ENCODE measurements at places on chromosomes 11 and 22. TPM values are rescaled to one million over a fixed set of nuclear protein-coding genes. Genes with fewer than 3 reads are reported as not detected.

Gene CDC45
- not detected for total RNA-seq

Gene ZBTB16
- total RNA-seq: 110 TPM

Gene MYRF
- total RNA-seq: 0.83 TPM

Gene PATE4
- total RNA-seq: not detected

- peaks cover 7% of the 10 kb centered on the region for H3K4me1 ChIP-seq
- peak; percentile 57 for DNase-seq
- no peaks in the 10 kb centered on the region for H3K27me3 ChIP-seq
- H3K27ac ChIP-seq: no peak overlapping the region
- no peaks in the 10 kb centered on the region for H3K36me3 ChIP-seq
Measured at GRCh38 chr11:69501891-69502860, 20.7 kb downstream of the LINC01488 start.

- peaks cover 77% of the 10 kb centered on the region for H3K4me1 ChIP-seq
- no peak for DNase-seq
- H3K36me3 ChIP-seq: no peaks in the 10 kb centered on the region
- peak overlapping the region; percentile 98 for H3K27ac ChIP-seq
Measured at GRCh38 chr11:86948733-86949132, 6.5 kb downstream of the FZD4 start.

DNA sequence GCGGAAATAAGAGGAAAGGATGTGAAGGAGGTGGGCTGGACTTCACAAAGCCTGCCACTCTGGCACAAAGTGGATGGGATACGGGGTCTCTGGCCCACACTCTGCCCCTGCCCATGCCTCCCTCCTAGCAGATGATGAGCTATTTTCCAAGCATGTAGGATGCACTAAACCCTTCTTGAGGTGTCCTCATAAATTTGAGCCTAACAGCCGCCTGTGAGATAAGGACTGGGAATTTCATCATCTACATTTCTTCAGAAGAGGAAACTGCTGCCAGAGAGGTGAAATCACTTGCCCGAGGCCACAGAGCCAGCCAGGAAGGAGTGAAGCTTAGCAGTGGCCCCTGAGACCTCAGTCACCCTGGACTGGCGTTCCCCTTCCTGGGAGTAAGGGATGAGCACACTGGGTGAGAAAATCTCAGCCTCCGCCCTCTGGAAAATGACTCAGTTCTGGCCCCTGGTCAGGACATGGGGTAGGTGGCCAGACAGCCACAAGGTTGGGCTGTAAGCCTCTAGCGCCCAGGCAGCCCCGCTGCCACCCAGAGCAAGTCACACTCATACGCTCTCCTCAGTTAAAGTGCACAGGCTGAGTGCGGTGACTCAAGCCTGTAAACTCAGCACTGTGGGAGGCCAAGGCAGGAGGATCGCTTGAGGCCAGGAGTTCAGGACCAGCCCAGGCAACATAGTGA is 27.9 kb downstream of the MB start:
- no peaks in the 10 kb centered on the region for H3K27me3 ChIP-seq
- peak; percentile 80 for DNase-seq
- H3K4me3 ChIP-seq: no peak overlapping the region

- H3K4me3 ChIP-seq: no peak overlapping the region
- no peaks in the 10 kb centered on the region for H3K27me3 ChIP-seq
- H3K36me3 ChIP-seq: no peaks in the 10 kb centered on the region
Measured at GRCh38 chr11:122951211-122951610, 30.4 kb downstream of the BSX start.

GRCh38 chr11:130439160-130439519 is 9.3 kb upstream of the ADAMTS15 start:
- H3K27ac ChIP-seq: no peak overlapping the region
- H3K36me3 ChIP-seq: no peaks in the 10 kb centered on the region
- H3K4me3 ChIP-seq: no peak overlapping the region
- no peak for DNase-seq

DNA sequence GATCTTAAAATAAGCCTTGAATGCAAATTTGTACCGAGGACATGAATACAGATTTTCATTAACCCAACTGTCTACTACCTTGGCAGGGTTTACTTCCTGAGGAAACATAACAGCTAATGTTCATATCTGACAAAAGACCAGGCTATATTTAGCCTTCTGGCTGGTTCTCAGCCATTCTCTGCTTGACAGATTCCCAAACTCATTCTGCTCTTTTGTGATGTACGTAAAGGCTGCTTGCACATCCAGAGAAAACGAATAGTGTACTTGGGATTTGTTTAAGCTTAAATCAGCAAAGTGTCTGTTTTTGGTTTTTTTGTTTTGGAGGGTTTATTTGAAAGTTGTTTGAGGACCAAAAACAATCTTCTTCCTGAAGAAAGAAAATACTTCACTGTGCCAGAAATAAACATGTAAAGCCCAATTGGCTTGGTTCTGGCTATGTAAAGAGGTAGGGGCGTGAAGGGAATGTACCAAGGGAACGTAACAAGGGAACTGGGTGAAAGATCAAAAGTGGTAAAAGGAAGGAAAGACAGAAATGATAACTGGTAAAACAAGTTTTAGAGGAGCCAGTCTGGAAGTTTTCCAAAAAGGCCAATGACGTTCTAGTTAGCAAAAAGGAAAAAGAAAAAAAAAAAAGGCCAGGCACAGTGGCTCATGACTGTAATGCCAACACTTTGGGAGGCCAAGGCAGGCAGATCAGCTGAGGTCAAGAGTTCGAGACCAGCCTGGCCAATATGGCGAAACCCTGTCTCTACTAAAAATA is 21.4 kb upstream of the CRTAM start:
- no peak overlapping the region for H3K27ac ChIP-seq
- no peaks in the 10 kb centered on the region for H3K36me3 ChIP-seq
- no peaks in the 10 kb centered on the region for H3K27me3 ChIP-seq

- H3K4me3 ChIP-seq: no peak overlapping the region
- H3K4me1 ChIP-seq: peaks cover 92% of the 10 kb centered on the region
- no peaks in the 10 kb centered on the region for H3K36me3 ChIP-seq
Measured at GRCh38 chr22:33869946-33870345, 50.3 kb downstream of the LARGE1 start.

DNA sequence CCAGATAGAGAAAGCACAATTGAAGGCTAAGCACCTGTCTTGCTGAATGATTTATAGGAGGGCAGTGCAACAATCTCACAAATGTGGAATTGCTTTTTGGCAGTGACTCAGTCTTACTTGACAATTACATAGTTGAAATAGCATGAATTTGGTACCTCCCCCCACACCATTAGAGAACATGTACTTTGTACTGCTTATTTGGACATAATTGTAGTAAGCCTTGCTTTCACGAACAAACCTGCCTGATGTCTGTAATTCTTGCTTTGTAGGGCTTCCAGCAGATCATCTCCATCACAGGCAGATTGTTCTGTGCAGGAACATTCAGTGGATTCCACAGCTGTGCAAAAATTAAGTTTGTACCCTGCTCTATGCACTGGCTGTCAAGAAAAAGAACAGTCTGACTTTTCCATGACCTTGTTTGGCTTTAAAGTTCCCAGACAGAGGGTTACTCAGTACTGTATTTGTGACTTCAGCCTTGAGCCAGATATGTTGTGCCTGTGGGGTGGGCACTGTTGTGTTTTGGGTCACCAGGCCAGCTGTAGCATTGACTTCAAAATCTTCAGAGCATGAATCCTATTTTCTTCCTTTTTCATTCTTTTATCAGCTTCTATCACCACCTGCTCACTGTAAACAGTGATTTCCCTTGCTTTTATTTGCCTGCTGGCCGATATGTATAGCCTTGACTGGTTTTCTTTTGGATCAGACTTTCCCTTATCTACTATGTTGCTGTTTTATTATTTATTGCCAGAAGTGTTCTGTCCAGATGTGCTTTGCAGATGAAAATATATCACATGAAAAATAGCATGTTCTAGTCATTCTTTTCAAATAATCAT is 941.0 kb upstream of the CHORDC1 start:
- no peaks in the 10 kb centered on the region for H3K27me3 ChIP-seq
- H3K36me3 ChIP-seq: no peaks in the 10 kb centered on the region
- peak overlapping the region; percentile 85 for H3K27ac ChIP-seq
- H3K4me1 ChIP-seq: no peaks in the 10 kb centered on the region
- no peak for DNase-seq

DNA sequence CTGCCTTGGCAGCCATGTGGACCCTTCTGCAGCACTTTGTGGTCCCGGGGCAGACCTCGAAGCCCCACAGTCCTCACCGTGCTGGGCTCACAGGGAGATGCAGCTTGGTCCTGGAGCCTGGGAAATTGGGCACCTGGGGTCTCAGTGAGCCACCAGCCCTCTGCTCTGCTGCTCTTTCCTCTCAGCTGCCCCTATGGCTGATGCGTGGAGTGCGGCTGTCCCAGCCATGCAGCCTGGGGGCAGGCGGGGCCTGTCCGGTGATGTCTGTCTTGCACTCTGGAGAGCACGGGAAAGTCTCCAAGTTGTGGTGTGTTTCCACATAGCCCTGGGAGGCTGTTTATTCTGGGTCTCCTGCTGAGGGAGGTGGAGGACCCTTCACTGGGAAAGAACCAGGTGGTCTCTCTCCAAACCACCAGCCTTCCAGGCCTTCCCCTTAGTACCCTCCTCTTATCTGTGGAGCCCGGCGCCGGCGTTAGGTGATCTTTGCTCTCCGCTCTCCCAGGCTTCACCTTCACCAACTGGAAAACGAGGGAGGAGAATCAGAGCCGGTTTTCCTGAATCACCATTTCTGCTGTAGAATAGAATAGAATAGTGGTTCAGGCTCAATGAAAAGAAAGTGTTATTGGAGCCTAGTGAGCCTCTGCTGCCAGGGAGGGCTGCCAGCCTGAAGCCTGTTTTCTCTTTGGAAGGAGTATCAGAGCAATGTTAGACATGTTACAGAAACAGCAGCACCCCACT is 41.2 kb upstream of the GRAMD4 start:
- DNase-seq: peak; percentile 81
- peaks cover 27% of the 10 kb centered on the region for H3K4me1 ChIP-seq
- peak overlapping the region; percentile 41 for H3K27ac ChIP-seq
- H3K36me3 ChIP-seq: no peaks in the 10 kb centered on the region
- peak overlapping the region; percentile 82 for H3K4me3 ChIP-seq

GRCh38 chr22:46517255-46517761 is 20.1 kb downstream of the CELSR1 start:
- no peaks in the 10 kb centered on the region for H3K36me3 ChIP-seq
- no peaks in the 10 kb centered on the region for H3K4me1 ChIP-seq
- H3K4me3 ChIP-seq: no peak overlapping the region
- H3K27ac ChIP-seq: no peak overlapping the region
- H3K27me3 ChIP-seq: no peaks in the 10 kb centered on the region

GRCh38 chr11:72524711-72525110 is 90.4 kb upstream of the CLPB start:
- H3K4me3 ChIP-seq: no peak overlapping the region
- no peak for DNase-seq
- no peaks in the 10 kb centered on the region for H3K36me3 ChIP-seq
- H3K27ac ChIP-seq: no peak overlapping the region
- H3K4me1 ChIP-seq: peaks cover 5% of the 10 kb centered on the region

DNA sequence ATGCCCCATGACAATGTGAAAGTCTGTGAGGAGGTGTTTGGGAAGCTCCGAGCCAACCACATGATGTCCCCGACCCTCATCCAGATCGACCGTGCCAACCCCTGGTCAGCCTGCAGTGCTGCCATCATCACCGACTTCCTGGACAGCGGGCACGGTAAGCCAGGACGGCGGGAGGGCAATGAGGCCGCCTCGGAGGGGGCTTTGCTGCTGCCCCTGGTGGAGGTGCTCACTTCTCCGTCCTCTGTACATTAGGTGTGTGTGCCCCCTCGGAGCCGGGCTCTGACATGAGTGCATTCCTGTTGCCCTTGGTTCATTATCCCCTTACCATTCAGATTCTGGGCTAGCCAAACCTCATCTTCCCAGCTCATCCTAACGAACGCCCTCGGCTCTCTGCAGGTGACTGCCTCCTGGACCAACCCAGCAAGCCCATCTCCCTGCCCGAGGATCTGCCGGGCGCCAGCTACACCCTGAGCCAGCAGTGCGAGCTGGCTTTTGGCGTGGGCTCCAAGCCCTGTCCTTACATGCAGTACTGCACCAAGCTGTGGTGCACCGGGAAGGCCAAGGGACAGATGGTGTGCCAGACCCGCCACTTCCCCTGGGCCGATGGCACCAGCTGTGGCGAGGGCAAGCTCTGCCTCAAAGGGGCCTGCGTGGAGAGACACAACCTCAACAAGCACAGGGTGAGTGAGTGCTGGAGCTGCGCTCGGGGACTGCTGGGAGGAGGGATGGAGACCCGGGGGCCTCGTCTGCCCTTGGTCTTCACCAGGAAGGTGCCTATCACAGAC is 13.8 kb downstream of the ADAMTS15 start:
- no peaks in the 10 kb centered on the region for H3K4me1 ChIP-seq
- H3K27ac ChIP-seq: no peak overlapping the region
- H3K36me3 ChIP-seq: peaks cover 2% of the 10 kb centered on the region
- no peak for DNase-seq
- H3K4me3 ChIP-seq: no peak overlapping the region
- no peaks in the 10 kb centered on the region for H3K27me3 ChIP-seq

DNA sequence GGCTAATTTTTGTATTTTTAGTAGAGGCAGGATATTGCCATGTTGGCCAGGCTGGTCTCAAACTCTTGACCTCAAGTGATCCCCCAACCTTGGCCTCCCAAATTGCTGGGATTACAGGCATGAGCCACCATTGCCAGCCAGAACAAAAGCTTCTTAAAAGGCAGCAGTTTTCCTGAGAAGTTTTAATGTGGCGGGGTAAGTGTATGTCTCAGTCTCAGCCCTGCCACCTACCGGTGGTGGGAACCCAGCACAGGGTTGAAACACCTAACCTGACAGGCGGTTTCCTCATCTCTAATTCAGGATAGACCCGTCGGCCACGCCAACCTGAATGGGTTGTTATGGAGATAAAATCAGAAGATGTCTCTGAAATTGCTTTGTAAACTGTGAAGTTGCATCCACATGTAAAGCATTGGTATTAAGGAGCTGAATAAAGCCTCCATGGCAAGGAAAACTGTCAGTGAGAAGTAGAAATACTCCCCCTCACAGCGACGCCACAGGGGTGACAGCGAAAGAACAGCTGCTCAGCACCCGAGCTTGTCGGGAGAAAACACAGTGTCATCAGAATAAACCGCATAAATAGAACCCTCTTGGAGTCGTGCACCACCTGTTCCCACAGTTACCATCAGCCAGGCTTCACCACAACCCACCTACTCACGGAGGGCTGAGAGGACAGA is 165.9 kb upstream of the NCAM1 start:
- no peaks in the 10 kb centered on the region for H3K4me1 ChIP-seq
- H3K4me3 ChIP-seq: no peak overlapping the region
- peak overlapping the region; percentile 67 for H3K27ac ChIP-seq
- H3K27me3 ChIP-seq: no peaks in the 10 kb centered on the region
- no peaks in the 10 kb centered on the region for H3K36me3 ChIP-seq

GRCh38 chr11:2515401-2516275 is 70.8 kb downstream of the KCNQ1 start:
- DNase-seq: peak; percentile 47
- no peaks in the 10 kb centered on the region for H3K4me1 ChIP-seq
- no peak overlapping the region for H3K27ac ChIP-seq

DNA sequence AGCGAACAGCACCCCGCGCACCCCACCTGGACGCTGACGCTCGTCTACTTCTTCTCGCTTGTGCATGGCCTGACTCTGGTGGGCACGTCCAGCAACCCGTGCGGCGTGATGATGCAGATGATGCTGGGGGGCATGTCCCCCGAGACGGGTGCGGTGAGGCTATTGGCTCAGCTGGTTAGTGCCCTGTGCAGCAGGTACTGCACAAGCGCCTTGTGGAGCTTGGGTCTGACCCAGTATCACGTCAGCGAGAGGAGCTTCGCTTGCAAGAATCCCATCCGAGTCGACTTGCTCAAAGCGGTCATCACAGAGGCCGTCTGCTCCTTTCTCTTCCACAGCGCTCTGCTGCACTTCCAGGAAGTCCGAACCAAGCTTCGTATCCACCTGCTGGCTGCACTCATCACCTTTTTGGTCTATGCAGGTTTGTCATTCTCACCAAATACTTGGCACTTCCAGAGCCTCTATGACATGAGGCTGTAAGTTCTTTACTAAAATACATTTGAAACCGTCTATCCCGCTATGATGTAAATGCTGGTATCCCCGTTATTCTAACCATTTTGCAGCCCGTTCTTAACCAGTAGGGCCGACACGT is 535 bp downstream of the AQP11 start:
- H3K4me1 ChIP-seq: peaks cover 10% of the 10 kb centered on the region
- peak; percentile 73 for DNase-seq
- H3K36me3 ChIP-seq: no peaks in the 10 kb centered on the region
